ENCODE measurements at places on chromosomes 6 and 20.

- no peak for DNase-seq
Measured at GRCh38 chr6:46059608-46060007, 43.9 kb upstream of the CLIC5 start.

- DNase-seq = no peak
Measured at GRCh38 chr20:11711214-11711613, 206.5 kb upstream of the BTBD3 start.

DNA sequence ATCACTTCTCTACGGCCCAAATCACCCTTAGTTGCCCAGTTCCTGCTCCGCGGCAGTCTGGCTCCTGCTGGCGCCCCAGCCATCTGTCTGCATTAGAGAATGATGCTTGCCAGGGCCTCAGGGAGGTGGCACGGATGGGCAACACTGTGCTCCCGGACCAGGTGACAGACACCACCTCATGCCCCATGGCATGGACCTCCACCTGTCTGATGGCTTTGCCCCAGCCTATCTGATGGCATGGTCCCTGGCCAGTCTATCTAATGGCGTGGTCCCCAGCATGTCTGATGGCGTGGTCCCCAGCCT is 18.8 kb upstream of the MRGBP start:
- no peak for DNase-seq

GRCh38 chr6:165936096-165936495 is 231.6 kb downstream of the TBXT start:
- DNase-seq = no peak

All from HS-5 (cell line).